Urinary bladder (tissue), 4 donors: ENCODE measurements at places on chromosomes 3 and 15. TPM values are rescaled to one million over a fixed set of nuclear protein-coding genes. Genes with fewer than 3 reads are reported as not detected.

- DNase-seq: no peak
These were observed 122.0 kb upstream of the EOMES start for GRCh38 chr3:27844052-27844675.

The GOLGA8B gene
- polyA plus RNA-seq: 8.3 TPM

DNA sequence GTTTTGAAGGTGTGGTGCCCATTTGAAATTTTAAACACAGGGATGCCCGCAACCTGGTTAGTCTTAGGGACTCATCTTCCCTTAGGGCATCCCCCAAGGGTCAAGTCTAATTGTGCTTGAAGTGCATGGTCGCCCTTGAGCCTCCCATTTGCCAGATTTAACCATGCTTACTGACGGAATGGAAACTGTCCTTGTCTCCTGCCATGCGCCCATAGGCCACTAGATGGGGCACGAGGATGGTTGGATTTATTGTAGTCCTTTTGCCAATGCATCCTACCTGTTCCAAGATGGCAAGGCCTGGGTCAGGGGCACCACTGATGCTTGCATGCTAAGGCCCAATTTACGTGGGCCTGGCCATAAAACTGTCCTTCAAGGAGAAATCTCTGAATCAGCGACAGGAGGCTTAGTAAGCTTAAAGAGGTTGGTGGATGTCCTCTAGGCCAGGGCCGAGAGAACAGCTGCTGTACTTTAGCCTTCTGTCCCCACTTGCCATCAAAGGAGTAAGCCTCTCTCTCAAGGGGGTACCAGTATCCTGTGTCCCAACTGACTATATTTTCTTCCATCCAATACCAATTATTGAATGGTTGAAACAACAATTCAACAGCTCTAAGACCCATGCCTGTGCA is 355.4 kb downstream of the OTOL1 start:
- DNase-seq: no peak

- DNase-seq: no peak
These were observed 39.6 kb upstream of the SFMBT1 start for GRCh38 chr3:53085476-53085875.

GRCh38 chr3:37094636-37095035 is 79.7 kb downstream of the LRRFIP2 start:
- no peak for DNase-seq

DNA sequence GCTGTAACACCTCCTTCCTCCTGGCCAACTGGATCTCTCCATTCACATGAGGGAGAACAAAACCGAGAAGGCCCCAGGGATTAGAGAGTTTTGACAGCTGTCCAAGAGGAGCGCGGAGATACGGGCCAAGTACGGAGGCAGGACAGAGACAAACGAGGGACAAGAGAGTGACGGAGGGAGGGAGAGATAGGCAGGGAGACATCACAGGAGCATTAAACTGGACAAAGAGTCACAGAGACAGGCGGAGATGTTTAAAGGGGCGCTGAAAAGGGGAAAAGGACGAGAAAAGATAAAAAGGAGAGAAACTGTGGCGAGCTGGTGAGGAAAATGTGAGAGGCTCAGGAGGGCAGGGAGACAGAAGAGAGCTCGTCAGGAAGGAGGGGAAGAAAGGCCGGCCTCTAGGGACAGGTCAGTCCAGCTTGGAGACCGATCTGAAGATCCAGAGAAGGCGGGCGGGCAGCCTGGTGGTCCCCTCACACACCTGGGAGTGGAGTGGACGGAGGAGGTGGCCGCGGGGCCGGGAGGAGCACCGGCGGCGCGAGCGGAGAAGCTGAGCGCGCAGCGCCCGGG is 40.5 kb upstream of the ROPN1 start:
- peak; percentile 26 for DNase-seq
